ENCODE measurements at places on chromosomes 11 and 22. TPM values are rescaled to one million over a fixed set of nuclear protein-coding genes. Genes with fewer than 3 reads are reported as not detected.

The PANX3 gene
- not detected for total RNA-seq

The MTMR2 gene
- total RNA-seq: 22.7 TPM

The PPME1 gene
- total RNA-seq: 55.8 TPM

The SEPTIN3 gene
- total RNA-seq: 1.0 TPM

The GRIA4 gene
- not detected for total RNA-seq

The MYOD1 gene
- not detected for total RNA-seq

The C11orf65 gene
- total RNA-seq: 0.50 TPM

The XKR3 gene
- not detected for total RNA-seq

The OR8K1 gene
- total RNA-seq: not detected

The LAYN gene
- 4.1 TPM for total RNA-seq

The CARNS1 gene
- 0.08 TPM for total RNA-seq

The GGTLC3 gene
- total RNA-seq: not detected

The OR4D5 gene
- not detected for total RNA-seq

The RNF141 gene
- 25.8 TPM for total RNA-seq

The TEX54 gene
- total RNA-seq: not detected

The HBE1 gene
- total RNA-seq: not detected

The JHY gene
- total RNA-seq: 3.1 TPM

The KRTAP5-2 gene
- not detected for total RNA-seq

The KLHL35 gene
- total RNA-seq: 0.63 TPM

The ARL14EP gene
- 14.5 TPM for total RNA-seq

The IFITM10 gene
- total RNA-seq: 1.0 TPM

The GVQW3 gene
- 1.4 TPM for total RNA-seq

The SNX32 gene
- 0.09 TPM for total RNA-seq

The CNTN5 gene
- total RNA-seq: not detected

The MFRP gene
- total RNA-seq: not detected

The TRPM5 gene
- not detected for total RNA-seq

The MIEF1 gene
- total RNA-seq: 25.3 TPM

The MUC6 gene
- 0.01 TPM for total RNA-seq

The VPREB1 gene
- total RNA-seq: not detected

The GUCY1A2 gene
- total RNA-seq: 0.08 TPM

The RIC3 gene
- total RNA-seq: 2.1 TPM

The LRRC74B gene
- not detected for total RNA-seq

The BRD1 gene
- total RNA-seq: 14.4 TPM

The MPEG1 gene
- not detected for total RNA-seq

The TRPT1 gene
- 23.2 TPM for total RNA-seq

The FAM180B gene
- total RNA-seq: not detected

The RHOD gene
- total RNA-seq: 53.3 TPM

The MS4A3 gene
- not detected for total RNA-seq

The CARD18 gene
- total RNA-seq: not detected

The JAML gene
- not detected for total RNA-seq

The CYTH4 gene
- 0.56 TPM for total RNA-seq

The TEAD1 gene
- 50.4 TPM for total RNA-seq

The SPDYC gene
- total RNA-seq: not detected

The RTN4RL2 gene
- total RNA-seq: 99.6 TPM

The WNT7B gene
- 68.5 TPM for total RNA-seq

The PRG2 gene
- not detected for total RNA-seq

The DKK3 gene
- 19.3 TPM for total RNA-seq

The RFPL3 gene
- total RNA-seq: not detected

The DRD2 gene
- total RNA-seq: not detected

The PAMR1 gene
- total RNA-seq: 0.25 TPM

The CAT gene
- total RNA-seq: 39.2 TPM

The SERHL2 gene
- 0.28 TPM for total RNA-seq

Data from A549 treated with Mapracorat at 1 μM for 4 hours (cell line).